Activated T-helper 1 cell treated with anti-CD3 and anti-CD28 coated beads, Interleukin-2, amount 50 U/mL, for 16 hours (primary cell): ENCODE measurements at places on chromosomes 7 and 10.

DNA sequence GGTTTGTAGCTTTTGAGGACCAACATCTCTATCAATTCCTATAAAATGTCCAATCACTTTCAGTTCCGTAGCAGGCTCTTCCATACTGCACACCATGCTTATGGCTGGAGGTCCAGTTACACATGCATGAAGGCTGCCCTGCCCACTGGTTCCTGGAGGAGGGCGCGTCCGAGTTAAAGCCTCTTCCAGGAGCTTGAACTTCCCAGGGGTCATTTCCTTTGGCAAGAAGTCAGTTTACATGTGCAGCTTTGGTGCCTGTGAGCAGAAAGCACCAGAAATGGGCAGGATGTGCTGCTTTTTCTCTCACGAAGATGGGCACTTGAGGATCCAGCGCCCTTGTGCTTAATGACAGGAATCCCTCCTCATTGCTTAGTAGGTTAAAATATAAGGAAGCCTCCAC lies 17.6 kb upstream of the PHYH start:
- no peak for DNase-seq

DNA sequence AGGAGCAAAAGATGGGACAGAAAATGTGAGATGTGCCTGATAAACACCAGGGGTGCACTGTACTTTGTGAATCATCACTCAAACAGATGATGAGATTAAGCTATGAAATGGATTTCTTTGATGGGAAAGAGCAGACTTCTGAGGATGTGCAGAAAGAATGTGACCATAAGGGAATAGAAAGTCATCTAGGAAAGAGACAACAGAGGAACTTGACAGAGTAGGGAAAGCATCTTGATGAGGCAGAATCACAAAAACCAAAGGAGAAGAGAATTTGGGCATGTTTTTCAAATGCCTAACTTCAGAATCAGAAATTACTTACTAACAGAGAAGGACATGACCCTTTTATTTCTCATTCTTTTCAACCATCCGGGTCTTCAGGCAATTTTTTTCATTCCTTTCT lies 82.4 kb upstream of the LRRTM3 start:
- DNase-seq = no peak

GRCh38 chr7:31033674-31034300 lies 18.3 kb upstream of the ADCYAP1R1 start:
- no peak for DNase-seq

GRCh38 chr10:24894309-24894708 lies 58.1 kb downstream of the PRTFDC1 start:
- no peak for DNase-seq

DNA sequence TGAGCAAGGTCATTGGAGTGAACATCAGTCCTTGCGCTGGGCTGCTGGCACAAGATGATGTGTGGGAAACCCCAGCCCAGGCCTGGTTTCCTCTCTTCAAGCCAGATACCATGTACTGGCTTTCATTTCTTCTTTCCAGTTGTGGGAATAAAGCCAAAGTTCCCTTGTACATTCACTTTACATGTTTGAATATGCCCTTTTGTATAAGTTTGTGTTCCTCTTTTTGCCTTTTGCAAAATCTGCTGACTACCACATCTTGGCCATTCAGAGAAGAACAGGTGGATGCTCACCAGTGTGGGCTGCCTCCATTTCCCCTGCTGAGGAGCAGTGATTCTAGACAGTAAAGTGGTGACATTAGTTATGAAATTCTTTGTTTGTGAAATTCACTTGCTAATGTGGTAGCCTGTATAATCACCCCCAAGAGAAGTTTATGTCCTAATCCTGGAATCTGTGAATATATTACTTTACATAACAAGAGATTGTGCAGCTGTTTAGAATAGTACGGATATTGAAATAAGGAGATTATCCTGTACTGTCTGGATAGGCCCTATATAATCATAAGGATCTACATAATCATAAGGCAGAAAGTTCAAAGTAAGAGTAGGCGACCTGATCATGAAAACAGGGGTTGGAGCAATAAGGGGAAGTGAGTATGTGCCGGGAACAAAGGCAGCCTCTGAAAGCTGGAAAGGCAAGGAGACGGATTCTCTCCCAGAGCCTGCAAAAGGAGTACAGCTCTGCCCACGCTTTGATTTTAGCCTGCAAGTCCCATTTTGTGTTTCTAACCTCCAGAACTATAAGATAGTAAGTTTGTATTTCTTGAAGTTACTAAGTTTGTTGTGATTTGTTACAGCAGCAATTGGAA lies 18.8 kb upstream of the AOAH start:
- no peak for DNase-seq

- no peak for DNase-seq
These were observed 25.6 kb downstream of the ANKMY2 start for GRCh38 chr7:16619979-16620408.

DNA sequence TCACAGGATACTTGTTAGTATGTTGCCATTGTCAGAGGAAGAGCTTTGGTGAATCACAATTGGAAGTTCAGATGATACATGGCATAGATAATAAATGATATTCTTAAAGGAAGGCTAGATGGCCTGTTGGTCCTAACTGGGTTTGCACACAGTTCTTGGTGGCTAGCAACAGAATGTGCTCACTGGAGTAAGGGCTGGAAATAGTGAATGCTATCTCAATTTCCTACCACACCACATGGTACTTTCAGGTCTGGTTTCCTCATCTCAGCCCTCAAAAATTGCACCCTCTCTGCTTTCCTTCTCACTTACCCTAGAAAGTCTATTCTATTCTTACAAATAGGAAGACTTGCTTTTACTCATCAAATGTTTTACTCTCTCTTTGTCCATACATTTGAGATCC lies 622.5 kb downstream of the ANKRD7 start:
- DNase-seq = no peak

DNA sequence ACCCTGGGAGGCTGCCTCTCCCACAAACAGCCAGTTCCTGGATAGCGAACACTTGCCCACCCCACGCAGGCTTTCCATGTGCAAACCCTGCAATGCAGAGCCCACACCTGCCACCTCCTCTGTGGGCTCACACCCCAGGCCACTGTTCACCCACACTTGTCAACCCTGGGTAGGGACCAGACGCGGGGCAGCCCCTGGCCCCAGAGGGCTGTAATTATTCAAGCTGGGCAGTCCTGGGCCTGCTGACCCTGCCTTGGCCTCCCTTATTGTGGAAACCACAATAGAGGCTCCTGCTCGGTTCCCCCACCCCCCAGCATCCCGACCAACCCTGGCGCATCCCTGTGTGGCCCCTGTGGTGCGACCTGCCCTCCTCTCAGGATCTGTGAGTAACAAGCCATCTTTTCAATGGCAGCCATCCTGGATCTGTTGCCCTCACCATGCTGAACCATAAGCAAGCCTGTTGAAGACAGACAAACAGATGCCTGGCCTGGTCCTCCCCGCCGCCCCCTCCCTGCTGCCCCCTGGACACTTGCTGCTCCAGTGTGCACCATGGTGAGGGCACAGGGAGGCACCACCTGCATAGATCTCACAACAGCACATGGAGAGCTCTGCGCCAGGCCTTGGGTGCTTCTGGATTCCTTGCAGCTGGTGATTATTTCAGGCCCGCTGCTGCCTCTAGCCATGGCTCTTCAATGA lies 15.8 kb upstream of the UBE3C start:
- DNase-seq = no peak

- DNase-seq = no peak
These were observed 61.8 kb upstream of the MET start for GRCh38 chr7:116610210-116610609.

- no peak for DNase-seq
These were observed 104.3 kb downstream of the UBE2H start for GRCh38 chr7:129848436-129848835.

- DNase-seq = no peak
These were observed 85.0 kb upstream of the PAX2 start for GRCh38 chr10:100660365-100660764.

GRCh38 chr10:108097258-108097657 lies 932.8 kb upstream of the SORCS1 start:
- no peak for DNase-seq

- DNase-seq = no peak
These were observed 24.3 kb downstream of the TES start for GRCh38 chr7:116234517-116235200.
